ENCODE measurements at places on chromosomes 4 and X. TPM values are rescaled to one million over a fixed set of nuclear protein-coding genes. Genes with fewer than 3 reads are reported as not detected.

- peaks cover 40% of the 10 kb centered on the region for H3K27me3 ChIP-seq
- no peaks in the 10 kb centered on the region for H3K36me3 ChIP-seq
- H3K27ac ChIP-seq: no peak overlapping the region
- no peaks in the 10 kb centered on the region for H3K4me1 ChIP-seq
- H3K4me3 ChIP-seq: peak overlapping the region; percentile 67
Observed at GRCh38 chrX:69285401-69285877, 120.2 kb upstream of the PJA1 start.

DNA sequence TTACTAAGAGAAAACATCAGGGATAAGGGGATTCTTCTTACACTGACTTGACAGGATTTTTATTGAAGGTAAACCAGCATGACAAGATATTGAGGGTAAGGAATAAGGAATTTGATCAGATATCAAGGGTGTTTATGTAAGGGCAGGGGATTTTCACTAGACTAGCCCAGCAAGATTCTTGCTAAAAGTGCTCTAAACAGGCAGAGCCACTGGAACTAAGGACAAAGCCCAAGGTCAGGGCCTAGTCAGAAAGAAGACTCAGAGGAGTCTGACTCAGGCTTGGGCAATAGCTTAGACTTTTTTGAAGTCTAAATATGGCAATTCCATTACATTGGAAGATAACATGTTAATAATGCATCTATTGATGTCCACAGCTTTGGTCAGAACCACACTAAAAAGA lies 6.5 kb upstream of the GLRA3 start:
- no peaks in the 10 kb centered on the region for H3K4me1 ChIP-seq
- no peaks in the 10 kb centered on the region for H3K36me3 ChIP-seq
- no peak for DNase-seq

GRCh38 chrX:152900937-152901445 lies 3.1 kb downstream of the ZNF185 start:
- DNase-seq: peak; percentile 55
- no peaks in the 10 kb centered on the region for H3K36me3 ChIP-seq
- H3K4me1 ChIP-seq: peaks cover 37% of the 10 kb centered on the region
- H3K27ac ChIP-seq: peak overlapping the region; percentile 88

DNA sequence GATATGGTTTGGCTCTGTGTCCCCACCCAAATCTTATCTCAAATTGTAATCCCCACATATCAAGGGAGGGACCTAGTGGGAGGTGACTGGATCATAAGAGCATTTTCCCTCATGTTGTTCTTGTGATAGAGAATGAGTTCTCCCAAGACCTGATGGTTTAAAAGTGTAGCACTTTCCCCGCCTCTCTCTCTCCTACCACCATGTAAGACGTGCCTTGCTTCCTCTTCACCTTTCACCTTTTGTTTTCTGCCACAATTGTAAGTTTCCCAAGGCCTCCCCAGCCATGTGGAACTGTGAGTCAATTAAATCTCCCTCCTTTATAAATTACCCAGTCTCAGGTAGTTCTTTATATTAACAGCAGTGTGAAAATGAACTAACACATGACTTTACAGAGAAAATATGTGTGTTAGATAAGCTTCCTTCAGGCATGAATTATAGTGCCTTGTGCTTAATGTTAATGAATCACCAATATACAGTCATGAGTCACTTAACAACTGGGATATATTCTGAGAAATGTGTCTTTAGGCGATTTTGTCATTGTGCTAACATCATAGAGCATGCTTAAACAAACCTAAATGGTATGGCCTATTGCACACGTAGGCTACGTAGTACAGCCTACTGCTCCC lies 37.9 kb downstream of the PDGFC start:
- H3K4me3 ChIP-seq: no peak overlapping the region
- no peak for DNase-seq
- H3K36me3 ChIP-seq: no peaks in the 10 kb centered on the region
- peaks cover 22% of the 10 kb centered on the region for H3K4me1 ChIP-seq

CCSER1 gene
- not detected for total RNA-seq

GRCh38 chrX:35699642-35700041 lies 98.5 kb upstream of the MAGEB16 start:
- H3K4me1 ChIP-seq: no peaks in the 10 kb centered on the region
- no peaks in the 10 kb centered on the region for H3K27me3 ChIP-seq
- DNase-seq: peak; percentile 62
- H3K27ac ChIP-seq: no peak overlapping the region
- H3K4me3 ChIP-seq: no peak overlapping the region

PRSS12 gene
- 8.5 TPM for total RNA-seq

DNA sequence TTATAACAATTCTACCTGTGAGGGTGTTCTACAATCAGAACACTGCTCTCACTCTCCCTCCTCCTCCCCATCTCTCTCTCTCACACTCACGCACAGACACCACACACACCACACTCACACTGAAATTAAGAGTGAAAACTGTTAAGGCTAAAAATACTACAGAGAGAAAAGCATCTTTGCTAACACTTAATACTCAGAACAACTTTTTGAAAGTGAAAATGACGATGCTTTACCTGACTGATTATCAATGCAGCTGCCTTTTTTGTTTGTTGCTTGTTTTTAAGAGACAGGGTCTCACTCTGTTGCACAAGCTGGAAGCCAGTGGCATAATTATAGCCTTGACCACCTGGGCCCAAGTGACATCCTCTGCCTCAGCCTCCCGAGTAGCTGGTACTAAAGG lies 222.4 kb downstream of the APBB2 start:
- H3K27me3 ChIP-seq: no peaks in the 10 kb centered on the region
- H3K4me3 ChIP-seq: no peak overlapping the region
- peaks cover 49% of the 10 kb centered on the region for H3K4me1 ChIP-seq
- no peak for DNase-seq
- peak overlapping the region; percentile 88 for H3K27ac ChIP-seq
- H3K36me3 ChIP-seq: no peaks in the 10 kb centered on the region

DNA sequence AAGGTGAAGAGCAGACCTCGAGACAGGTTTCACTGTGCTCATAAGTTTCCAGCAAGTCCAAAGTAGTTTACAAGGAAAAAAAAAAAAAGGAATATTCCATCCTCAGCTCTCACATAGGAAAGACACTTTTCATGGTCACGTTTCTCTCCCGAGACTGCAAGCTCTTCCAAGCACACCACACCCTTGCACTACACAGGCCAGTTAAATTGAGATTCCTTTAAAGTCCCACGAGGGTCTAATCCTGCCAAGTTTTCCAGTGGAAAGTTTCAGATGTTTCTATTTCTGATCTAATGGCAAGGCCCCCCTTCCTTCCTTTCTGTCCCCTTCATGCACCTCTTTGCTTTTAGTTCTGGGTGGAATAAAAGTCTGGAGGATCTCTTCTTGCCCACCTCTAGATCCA lies 67.9 kb upstream of the PCDH19 start:
- no peak overlapping the region for H3K4me3 ChIP-seq
- no peaks in the 10 kb centered on the region for H3K4me1 ChIP-seq
- DNase-seq: no peak
- no peak overlapping the region for H3K27ac ChIP-seq
- H3K36me3 ChIP-seq: no peaks in the 10 kb centered on the region
- H3K27me3 ChIP-seq: no peaks in the 10 kb centered on the region

DNA sequence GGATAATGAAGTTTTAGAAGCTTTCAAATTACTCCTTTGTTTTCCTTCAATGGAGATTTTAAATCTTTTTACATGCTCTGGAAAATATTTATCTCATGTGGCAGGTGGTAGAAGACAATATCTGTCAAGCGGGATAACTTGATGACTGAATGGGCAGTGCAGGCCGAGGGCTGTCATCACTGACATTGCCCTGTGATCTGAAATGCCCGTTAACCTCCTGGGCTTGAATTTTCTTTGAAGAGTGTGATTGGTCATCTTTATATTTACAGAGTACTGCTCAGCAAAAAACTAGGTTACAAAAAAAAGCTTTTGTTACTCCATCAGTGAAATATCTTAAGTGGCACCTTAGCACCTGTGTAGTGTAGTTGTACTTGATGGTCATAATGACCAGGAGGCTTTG lies 147.5 kb downstream of the GATB start:
- no peaks in the 10 kb centered on the region for H3K27me3 ChIP-seq
- no peak overlapping the region for H3K4me3 ChIP-seq
- DNase-seq: no peak
- H3K4me1 ChIP-seq: no peaks in the 10 kb centered on the region
- H3K36me3 ChIP-seq: no peaks in the 10 kb centered on the region
- H3K27ac ChIP-seq: no peak overlapping the region

DNA sequence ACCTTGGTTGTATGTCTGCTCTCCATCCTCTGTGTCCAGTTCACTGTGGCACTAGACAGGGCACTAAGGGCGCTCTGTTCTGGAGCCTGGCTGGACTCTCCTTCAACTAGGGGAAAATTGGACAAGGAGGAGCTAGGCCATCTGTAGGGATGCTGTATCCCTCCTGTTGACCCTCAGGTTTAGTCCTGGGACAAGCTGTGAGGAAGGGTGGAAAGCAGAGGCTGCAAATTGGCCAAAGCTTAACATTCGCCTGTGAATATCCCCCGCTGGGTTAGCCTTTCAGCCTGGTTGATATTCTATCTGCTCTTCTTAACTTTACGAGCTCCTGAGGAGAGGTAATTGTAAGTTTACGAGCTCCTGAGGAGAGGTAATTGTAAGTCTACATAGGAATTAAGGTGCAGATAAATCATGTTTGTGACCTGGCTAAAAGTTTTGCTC lies 64.4 kb upstream of the ENPEP start:
- H3K27me3 ChIP-seq: no peaks in the 10 kb centered on the region
- H3K4me3 ChIP-seq: no peak overlapping the region
- no peaks in the 10 kb centered on the region for H3K4me1 ChIP-seq
- H3K36me3 ChIP-seq: no peaks in the 10 kb centered on the region
- no peak for DNase-seq

DNA sequence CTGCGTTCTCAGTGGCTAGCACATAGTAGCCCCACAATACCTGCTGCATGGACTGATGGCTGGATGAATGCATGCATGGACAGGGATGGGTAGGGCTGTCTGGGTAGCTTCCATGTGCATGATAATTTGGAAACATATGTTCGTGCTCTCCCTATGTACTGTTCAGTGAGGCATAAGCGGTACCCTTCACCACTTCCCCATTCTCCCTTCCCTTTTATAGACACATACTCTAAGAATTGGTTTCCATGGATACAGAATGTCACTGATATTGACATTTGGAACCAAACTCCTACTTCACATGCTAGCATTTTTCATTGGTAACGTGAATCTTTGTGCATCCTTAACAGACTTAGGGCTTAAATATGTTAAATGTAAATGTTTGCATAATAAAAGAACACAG lies 20.4 kb downstream of the USP46 start:
- no peak overlapping the region for H3K27ac ChIP-seq
- H3K27me3 ChIP-seq: no peaks in the 10 kb centered on the region
- H3K36me3 ChIP-seq: no peaks in the 10 kb centered on the region
- H3K4me3 ChIP-seq: no peak overlapping the region
- DNase-seq: no peak
- peaks cover 21% of the 10 kb centered on the region for H3K4me1 ChIP-seq

GRCh38 chrX:72306085-72306801 lies 529 bp upstream of the CITED1 start:
- H3K4me1 ChIP-seq: peaks cover 9% of the 10 kb centered on the region
- peaks cover 91% of the 10 kb centered on the region for H3K27me3 ChIP-seq
- DNase-seq: peak; percentile 78
- no peak overlapping the region for H3K27ac ChIP-seq
- no peaks in the 10 kb centered on the region for H3K36me3 ChIP-seq

AMTN gene
- total RNA-seq: not detected

DNA sequence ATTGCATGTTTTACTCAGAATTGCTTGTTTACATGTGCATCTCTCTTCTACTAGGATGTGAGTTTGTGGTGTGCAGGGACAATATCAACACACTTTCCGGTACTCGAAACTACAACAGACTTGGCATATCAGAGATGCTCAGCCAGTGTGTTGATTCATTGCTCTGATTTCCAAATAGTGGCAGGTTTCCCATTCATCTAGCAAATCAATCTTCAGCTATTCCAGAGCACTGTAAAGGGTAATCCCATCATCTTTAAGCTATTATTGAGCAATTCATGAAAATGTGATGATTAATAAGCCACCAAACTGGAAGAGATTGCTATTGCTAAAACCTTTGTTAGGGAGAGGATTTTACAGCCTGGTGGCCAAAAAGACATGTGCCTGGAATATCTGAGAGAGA lies 574.2 kb upstream of the CPEB2 start:
- peak; percentile 36 for DNase-seq
- H3K4me3 ChIP-seq: no peak overlapping the region
- H3K27ac ChIP-seq: no peak overlapping the region
- no peaks in the 10 kb centered on the region for H3K27me3 ChIP-seq

DNA sequence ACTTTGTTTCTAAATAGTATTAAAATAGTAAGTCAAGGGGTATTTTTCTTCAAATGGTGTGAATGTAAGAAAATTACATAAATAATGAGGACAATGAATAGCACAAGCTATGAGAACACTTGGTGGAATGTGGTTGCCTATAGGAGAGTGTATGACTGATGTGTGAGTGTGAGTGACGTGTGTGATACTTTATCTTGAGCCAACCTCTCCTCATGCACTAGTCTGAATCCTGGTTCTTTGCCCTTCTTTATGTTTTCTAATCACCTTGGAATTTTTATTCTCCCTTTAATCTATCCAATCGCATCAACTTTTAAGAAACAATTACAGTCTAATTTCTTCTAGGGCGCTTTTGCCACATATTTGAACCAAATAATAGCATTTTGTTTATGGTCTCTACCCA lies 98.2 kb downstream of the YIPF7 start:
- H3K4me3 ChIP-seq: no peak overlapping the region
- no peak for DNase-seq
- no peaks in the 10 kb centered on the region for H3K36me3 ChIP-seq
- H3K4me1 ChIP-seq: no peaks in the 10 kb centered on the region
- no peaks in the 10 kb centered on the region for H3K27me3 ChIP-seq

GRCh38 chr4:101187841-101188240 lies 159.5 kb downstream of the PPP3CA start:
- no peak overlapping the region for H3K27ac ChIP-seq
- no peak overlapping the region for H3K4me3 ChIP-seq
- peaks cover 26% of the 10 kb centered on the region for H3K4me1 ChIP-seq

GRCh38 chrX:131828482-131828881 lies 194.6 kb upstream of the STK26 start:
- DNase-seq: no peak
- no peaks in the 10 kb centered on the region for H3K36me3 ChIP-seq
- H3K4me3 ChIP-seq: no peak overlapping the region
- H3K27ac ChIP-seq: no peak overlapping the region
- H3K4me1 ChIP-seq: no peaks in the 10 kb centered on the region

REST gene
- 49.2 TPM for total RNA-seq
